NCI-H1092 treated with DMSO at 0.1 percent for 48 hours (cell line): ENCODE measurements at places on chromosomes 5 and 9.
A peak's percentile ranks its signal among the peaks of the same experiment; 100 is the strongest.

DNA sequence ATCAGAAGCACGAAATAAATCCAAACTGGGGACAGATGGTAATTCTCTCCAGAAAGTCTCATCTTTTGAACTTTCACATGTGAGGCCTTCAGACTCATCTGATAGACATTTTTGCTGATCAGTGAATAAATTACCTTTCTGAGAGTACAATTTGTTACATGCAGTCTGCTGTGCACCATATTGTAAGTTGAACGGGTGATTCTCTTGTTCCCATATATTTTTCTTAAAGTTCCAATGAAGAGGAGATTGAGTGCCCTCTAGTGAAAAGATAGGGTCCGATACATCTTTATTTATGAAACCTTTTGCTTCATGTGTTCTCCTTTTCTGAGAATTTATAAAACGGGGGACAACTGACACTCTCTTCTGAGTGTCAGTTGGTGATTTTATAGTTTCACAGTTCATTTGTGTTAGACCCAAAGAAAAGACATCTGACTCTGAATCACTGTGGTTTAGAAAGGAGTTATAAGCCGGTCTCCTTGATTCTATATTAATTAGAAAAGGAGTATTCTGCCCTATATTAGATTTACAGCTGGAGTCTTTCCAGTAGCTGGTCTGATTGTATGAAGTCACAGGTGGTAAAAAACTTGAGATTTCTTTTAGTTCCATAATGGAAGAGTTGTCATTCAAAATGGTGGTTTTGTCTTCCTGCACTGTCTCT lies 30.4 kb downstream of the GNG10 start:
- peak; percentile 37 for DNase-seq

DNA sequence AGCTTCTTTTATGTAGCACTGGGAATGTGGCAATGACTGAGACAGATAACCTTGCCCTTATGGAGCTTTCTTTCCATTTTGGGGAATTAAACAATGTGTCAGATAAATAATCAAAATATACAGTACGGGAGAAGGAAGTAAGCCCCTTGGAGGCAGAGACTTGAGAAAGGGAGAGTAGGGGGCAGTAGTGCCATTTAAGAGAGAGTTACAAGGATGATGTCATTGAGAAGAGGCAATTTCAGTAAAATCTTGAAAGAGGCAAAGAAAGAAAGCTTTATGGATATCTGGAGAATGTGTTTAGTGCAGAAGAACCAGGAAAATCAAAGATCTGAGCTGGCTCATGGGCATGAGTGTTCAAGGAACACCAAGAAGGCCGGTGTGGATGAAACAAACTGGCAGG lies 77.3 kb downstream of the KCTD16 start:
- DNase-seq: no peak

GRCh38 chr5:135433681-135434426 lies 13.3 kb downstream of the DCANP1 start:
- no peak for DNase-seq

DNA sequence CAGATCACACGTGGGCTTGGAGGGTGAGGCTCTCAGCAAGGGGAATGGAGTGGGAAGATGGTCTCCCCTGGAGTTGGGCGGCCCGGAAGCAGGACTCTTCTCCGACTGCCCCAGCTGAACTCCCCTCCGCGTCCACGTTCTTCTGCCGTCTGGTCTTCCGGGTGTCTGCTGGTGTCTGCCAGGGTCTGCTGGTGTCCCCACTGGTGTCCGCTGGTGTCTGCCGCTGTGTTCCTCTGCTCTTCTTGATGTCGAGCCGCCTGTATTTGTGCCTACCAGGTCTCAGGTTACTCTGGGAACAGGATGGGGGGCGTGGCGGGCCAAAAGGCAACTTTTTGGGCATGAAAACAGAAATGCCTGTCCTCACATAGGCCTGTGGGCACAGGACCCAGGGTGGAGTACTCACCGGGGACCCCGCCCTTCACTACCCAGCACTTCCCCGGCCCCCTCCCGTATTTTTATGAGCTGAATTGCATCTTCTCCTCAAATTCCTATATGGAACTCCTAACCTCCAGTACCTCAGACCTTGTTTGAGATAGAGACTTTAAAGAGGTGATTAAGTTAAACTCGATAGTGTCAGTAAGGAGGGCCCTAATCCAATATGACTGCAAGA lies 675.4 kb downstream of the SEMA5A start:
- DNase-seq: no peak

GRCh38 chr9:32384002-32384363 lies 460 bp upstream of the ACO1 start:
- no peak for DNase-seq

GRCh38 chr5:91133183-91133582 lies 249.9 kb downstream of the ARRDC3 start:
- no peak for DNase-seq

DNA sequence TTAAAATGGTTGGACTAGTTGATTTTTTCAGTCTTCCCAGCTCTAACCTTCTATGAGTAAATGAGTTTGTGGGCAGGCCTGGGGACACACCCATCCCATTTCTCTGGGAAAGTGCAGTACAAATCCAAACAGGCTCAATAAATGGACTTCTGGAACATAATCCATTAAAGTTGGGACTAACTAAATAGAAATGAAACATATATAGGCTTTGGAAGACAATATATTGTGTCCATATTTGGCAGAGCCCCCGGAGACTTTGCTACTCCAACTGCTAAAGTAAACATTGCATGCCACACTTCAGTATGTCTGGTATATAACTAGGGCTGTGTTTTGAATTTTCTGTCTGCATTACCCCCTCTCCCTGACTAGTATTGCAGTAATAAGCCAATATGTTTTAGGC lies 191.4 kb upstream of the DAB2 start:
- no peak for DNase-seq

DNA sequence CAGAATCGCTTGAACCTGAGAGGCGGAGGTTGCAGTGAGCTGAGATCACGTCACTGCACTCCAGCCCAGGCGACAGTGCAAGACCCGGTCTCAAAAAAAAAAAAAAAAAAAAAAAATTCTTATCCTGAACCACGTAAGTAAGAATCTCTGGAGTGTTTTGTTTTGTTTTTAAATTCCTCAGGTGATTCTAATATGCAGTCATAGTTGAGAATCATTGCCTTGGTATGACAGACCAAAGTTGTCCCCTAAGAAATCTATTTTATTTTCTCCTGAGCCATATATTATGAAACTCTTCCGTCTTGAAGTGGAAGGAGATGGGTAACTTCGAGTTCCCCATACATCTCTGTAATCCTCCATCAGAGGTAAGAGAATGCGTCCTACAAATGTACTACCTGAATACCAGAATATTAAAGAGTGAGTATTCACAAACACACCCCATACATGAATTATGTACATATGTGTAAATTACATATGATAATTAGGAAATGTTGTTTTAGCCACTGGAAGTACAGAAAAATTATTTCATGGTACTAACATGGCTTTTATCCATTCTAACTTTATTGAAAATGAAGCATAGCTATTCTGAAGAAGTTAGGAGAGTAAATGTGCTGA lies 26.7 kb upstream of the SVEP1 start:
- no peak for DNase-seq

- DNase-seq: no peak
These were observed 15.2 kb downstream of the EHMT1 start for GRCh38 chr9:137634016-137634415.

- no peak for DNase-seq
These were observed 47.4 kb downstream of the ROR2 start for GRCh38 chr9:91902475-91903125.

DNA sequence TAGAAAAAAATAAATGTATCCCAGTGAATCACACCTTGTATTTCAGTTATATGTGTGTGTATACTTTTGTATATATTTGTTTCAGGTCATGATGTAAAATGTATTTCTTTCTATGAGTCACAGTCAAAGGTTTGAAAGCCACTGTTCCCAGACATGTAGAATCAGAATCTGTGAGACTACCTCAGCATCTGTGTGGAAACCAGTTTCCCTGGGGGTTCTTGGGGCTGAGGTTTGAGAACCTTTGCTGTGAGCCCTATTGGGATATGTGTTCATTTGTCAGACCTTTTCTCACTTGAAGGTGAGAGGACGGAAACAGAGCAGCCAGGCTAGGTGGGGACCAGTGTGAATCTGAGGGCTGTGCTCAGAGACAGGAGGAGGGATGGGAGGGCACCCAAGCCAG lies 78.7 kb upstream of the SAP30L start:
- no peak for DNase-seq

- no peak for DNase-seq
These were observed 33.1 kb upstream of the NTRK2 start for GRCh38 chr9:84636436-84636835.

DNA sequence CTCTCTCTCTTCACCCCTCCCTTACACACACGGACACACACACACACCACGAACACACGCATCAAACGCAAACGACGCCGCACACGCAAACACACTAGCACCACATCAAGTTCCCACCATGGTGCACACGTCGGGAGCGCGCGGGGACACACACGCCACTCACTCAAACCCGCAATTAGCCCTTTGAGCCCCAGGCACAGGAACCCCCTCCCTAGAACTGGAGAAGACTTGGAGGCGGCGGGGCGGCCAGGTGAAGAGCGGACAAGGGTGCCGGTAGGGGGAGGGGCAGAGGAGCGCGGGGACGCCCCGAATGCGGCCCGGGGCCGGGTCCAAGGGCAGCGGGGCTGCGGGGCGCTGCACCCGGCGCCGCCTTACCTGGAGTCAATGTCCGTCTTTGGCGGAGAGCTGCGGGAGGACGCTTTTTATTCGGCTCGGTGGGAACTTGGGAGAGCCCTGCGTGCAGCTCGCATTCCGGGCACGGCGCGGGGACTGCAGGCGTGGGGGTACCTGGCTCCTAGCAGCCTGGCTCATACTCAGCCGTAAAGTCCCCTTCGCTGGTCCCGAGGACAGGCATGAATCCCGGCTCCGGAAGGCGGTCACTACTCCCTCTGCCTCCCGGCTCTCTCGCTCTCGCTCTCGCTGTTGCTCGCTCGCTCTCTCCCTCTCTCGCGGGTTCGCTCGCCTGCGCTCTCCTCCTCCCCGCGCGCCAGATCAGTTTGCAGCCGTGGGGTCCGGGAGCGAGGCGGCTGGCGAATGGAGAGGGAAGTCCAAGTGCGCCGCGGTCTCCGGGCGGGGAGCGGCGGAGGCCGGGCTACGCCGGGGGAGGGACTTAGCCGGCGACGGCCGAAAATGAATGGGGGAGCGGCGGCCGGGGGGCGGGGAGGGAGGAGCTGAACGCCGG lies at the start of gene BRINP1:
BRINP1 (minus strand) TSS at position 755 of the 901 bp plus-strand sequence. CDS start 56,080 bp downstream, outside the sequence.
- peak; percentile 79 for DNase-seq

DNA sequence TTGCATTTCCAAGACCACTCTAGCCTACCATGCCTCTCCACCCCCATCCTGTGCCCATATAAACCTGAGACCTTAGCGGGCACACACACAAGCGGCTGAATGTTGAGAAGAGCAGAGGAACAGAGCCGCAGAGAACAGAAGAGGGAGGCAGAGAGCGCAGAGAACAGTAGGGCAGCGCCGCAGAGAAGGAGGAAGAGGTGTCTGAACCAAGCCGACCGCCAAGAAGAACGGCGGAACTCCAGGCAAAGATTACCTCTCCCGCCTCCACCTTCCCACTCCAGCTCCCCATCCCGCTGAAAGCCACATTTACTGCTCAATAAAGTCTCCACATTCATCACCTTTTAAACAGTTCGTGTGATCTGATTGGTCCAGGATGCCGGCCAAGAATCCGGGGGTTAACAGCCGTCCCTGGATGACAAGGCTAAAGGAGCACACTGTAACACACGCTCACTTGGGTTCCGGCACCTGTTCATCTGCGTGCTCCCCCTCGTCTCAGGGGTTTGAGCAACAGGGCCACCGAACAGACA lies 33.2 kb downstream of the GRIN3A start:
- peak; percentile 80 for DNase-seq

GRCh38 chr9:78585909-78586308 lies 289.0 kb downstream of the PSAT1 start:
- DNase-seq: no peak

GRCh38 chr5:138109463-138110265 lies 25.8 kb downstream of the WNT8A start:
- DNase-seq: no peak
